Endodermal cell (in vitro differentiated cells): ENCODE measurements at places on chromosomes 11 and 22. TPM values are rescaled to one million over a fixed set of nuclear protein-coding genes. Genes with fewer than 3 reads are reported as not detected.

MMP8 gene
- total RNA-seq, result not detected in 2 replicates

POU2AF3 gene
- total RNA-seq, result 0.41 and 0.55 TPM in 2 replicates

SLCO2B1 gene
- total RNA-seq, result 0.84 to 4.3 TPM (median 1.9 TPM) in 3 replicates

TNNI2 gene
- not detected in 2 replicates for total RNA-seq

SLC22A25 gene
- not detected in 2 replicates for total RNA-seq

GDPD4 gene
- total RNA-seq, result not detected in 2 replicates

FOLR2 gene
- total RNA-seq, result not detected in 3 replicates

CD3E gene
- total RNA-seq, result 0.20 and 0.29 TPM in 2 replicates

C11orf86 gene
- not detected in 3 replicates for total RNA-seq
